Kidney capillary endothelial cell (primary cell): ENCODE measurements at places on chromosomes 12 and 14.

DNA sequence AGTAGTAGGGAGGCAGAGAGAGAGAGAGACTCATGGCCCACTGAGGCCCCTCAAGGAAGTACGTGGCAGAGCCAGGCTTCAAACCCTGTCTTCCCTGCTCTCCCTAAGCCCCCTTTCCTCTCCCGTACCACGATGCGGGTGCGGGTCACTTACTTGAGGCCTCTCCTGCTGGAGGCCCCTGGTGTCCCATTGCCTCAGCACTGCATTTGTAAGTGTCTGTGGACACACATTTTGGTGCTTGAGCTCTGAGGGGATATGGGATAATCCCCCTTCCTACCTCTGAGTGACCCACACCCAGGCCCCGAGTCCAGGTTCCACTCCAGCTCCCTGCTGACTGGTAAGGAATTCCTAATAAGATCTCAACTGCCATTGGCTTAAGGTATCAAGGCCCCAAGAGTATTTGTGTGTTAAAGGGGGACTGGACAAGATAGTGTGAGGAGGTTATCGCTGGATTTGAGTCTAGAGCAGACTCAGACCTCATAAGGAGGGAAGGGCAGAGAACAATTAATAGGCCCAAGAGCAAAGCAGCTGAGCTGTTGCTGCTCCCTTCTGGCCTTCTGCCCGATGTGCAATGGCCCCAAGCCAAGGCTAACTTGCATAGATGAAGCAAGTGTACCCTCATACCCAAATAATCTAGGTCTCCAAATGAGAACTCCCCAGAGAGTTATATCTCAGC is 71.9 kb downstream of the CRACR2A start:
- peak; percentile 4 for DNase-seq

- no peak for DNase-seq
Observed at GRCh38 chr12:124898923-124899294, 15.5 kb downstream of the UBC start.

DNA sequence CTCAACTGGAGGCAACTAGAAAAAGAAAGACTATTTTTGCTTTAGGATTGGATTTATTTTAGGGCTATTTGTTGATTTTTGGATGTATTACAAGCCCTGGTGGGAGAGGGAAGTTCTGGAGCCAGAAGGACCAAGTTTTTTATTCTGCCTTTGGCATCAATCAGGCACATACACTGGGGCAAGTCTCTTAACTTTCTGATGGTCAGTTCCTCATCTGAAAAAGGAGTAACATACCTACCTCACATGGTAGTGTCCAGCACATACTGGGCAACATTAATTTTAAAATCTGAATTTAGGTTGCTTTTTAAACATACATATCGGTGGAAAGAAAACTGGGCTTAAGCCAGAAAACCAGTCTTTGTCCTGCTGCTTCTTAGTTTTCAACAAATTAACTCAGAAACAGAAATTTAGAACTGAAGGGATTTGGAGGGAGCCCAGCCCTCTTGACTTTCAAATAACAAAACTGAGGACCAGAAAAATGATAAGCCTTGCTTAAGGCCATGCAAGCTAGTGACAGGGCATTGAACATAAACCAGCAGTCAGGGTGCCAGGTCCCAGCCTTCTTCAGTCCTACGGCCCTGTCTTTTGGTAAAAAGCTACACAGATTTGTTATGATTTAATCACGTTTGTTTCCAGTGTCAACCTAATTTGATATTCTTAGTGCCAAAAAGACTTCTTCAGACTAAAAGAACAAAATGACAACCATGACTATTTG is 90.2 kb upstream of the SLC38A2 start:
- no peak for DNase-seq

GRCh38 chr12:15613981-15614380 is 175.2 kb downstream of the EPS8 start:
- no peak for DNase-seq

- DNase-seq: no peak
Observed at GRCh38 chr12:12673296-12673695, 22.7 kb downstream of the GPR19 start.

- DNase-seq: no peak
Observed at GRCh38 chr14:68962681-68963080, 16.4 kb downstream of the ACTN1 start.

DNA sequence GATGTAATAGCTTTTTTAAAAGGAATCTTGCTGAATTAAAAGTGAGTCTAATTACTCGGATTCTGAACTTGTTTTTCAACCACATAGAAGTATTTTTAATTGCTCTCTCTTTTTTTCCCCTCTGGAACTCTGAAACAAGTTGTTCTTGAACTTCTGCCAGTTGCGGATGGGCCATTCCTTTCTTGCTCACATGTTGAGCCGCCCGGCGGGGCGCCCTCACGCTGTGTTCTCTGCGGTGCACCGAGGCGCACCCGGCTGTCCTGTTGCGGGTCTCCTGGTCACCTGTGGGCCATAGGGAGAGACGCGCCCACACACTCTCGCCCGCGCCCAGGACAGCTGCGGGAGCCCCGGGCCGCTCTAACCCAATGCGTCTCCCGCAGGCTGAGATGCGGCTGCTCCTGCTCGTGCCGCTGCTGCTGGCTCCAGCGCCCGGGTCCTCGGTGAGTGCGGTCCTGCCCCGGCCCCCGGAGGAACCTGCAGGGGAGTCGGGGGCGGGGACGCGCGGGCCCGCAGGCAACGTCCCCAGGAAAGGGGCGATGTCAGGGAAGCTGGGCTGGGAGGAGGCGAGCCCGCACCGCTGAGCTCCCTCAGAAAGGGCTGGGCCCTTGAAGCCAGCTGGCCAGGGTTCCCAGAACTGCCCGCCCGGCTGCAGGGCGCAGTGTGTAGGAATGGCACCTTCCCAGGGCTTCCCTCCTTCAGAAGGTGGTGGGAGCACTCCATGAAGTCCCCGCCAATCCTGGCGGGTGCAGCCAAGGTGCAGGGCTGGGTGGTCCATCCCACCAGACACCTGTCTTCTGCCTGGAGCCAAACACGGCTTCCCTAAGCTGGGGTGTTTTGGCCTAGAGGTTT is 2.3 kb downstream of the PAPLN start:
- no peak for DNase-seq
